Activated effector memory CD4-positive, alpha-beta T cell treated with Interleukin-2 at 50 U/mL for 16 hours (primary cell): ENCODE measurements at places on chromosomes 16 and 17.

- DNase-seq = no peak
Observed at GRCh38 chr17:39134878-39135277, 16.6 kb downstream of the PLXDC1 start.

GRCh38 chr17:77126519-77126918 lies 14.2 kb upstream of the SEC14L1 start:
- no peak for DNase-seq

GRCh38 chr16:11256661-11257130 lies 692 bp upstream of the SOCS1 start:
- DNase-seq = peak; percentile 23

DNA sequence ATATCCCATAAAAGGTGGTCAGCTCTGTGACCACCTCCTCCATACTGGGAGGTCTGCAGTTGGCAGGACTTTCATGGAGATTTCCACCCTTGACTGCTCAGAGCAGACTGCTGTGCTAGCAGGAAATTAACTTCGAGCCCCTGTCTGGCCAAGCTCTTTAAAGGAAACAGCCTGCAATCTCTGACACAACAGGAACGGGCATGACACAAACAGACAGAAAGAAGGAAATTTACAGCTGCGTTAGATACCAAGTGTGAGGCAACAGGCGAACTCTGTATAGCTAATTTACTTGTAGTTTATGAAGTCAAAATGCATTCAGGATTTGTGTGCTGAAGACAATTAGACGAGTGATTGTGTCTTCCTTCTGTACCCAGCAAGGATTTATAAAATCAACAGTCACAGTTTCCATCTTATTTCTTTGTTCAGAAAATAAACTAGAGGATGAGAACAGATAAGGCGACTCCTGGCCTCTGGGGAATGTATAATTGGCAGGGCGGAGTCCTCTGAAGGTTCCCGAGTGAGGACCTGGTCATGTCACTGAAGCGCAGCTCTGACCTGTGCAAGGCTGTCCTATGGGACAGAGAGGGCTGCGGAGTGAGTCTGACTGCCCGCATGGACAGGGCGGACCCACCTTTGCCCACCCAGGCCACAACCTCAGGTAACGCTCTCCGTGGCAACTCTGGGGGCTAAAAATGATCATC lies 16.1 kb downstream of the WIPI1 start:
- no peak for DNase-seq

GRCh38 chr16:29730649-29731048 lies 15.1 kb downstream of the C16orf54 start:
- no peak for DNase-seq

- DNase-seq = no peak
Observed at GRCh38 chr17:18059283-18059682, 20.1 kb downstream of the GID4 start.

GRCh38 chr17:66450852-66451158 lies 148.4 kb downstream of the PRKCA start:
- DNase-seq = no peak

- no peak for DNase-seq
Observed at GRCh38 chr16:56848029-56848936, 16.7 kb upstream of the SLC12A3 start.

- DNase-seq = no peak
Observed at GRCh38 chr17:50429793-50430192, 3.8 kb downstream of the ACSF2 start.

GRCh38 chr17:52227926-52228325 lies 69.4 kb upstream of the CA10 start:
- DNase-seq = no peak
